ENCODE measurements at places on chromosomes 4 and X.

DNA sequence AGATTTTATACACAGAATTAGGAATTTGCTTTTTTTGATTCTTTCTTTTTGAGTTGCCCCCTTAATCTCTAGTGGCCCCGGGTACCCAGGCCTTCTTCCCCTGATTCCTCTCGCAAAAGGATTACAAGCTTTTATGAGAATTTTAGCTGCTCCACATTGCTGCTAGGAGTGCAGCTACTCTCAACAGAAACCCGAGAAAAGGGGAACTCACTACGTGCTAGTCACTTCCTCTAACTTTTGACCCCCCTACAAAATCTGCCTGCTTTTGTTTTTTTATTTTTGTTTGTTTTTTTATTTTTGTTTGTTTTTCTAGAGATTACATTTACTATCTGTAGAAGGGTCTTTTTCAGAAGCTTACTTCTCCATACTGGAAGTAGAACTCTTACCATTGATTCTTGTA, 64.1 kb downstream of the ZNF81 start:
- no peak for DNase-seq

GRCh38 chr4:39544580-39545315, 17.5 kb upstream of the UGDH start:
- no peak for DNase-seq

GRCh38 chrX:151397741-151398070, 700 bp downstream of the VMA21 start:
- DNase-seq, result no peak

DNA sequence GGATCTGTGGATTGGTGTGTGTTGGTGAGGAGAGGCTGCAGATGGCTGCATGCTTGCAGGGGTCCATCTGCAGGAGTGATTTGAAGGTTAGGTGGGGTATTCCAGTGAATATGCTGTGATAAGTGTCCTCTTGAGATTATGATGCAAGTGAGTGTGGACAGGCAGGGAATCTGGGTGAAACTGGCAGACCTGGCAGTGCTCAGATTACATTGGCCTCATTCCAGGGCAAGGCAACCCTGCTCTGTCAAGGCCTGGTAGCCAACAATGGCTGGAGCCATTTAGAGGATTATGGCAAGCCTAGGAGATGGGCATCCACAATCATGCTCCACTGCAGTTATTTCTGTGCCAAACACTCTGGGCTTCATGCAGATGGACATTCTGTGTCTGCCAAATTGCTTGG, 113.9 kb downstream of the RTL3 start:
- no peak for DNase-seq

- no peak for DNase-seq
Measured at GRCh38 chr4:74262522-74262921, 45.7 kb upstream of the EPGN start.
